ENCODE measurements at places on chromosomes 5 and 9.

DNA sequence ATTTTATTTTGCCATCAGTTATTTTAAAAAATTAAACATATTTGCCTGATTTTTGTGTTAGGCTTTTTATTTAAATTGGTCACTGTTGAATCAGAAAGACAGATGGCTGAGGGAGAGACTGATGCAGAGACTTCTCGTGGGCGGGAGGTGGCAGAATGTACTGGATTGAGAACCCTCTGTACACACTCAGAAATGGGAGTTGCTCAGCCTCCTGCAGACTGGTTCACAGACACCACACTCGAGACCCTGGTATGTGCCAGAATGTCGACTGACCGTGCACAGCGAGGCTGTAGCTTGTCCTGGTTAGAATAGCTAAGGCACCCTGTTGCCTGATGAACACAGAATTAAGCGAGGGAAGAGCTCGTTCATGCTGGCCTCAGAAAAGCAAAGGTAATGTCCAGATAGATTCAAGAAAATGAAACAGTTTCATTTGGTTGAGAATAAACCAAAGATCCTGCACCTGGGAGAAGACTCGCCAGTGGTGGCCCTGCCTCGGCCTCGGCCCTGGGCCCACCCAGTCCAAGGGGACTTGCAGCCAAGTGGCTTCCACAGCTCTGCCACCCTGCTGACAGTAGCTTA is 71.3 kb upstream of the OTULINL start:
- DNase-seq = no peak

GRCh38 chr9:89670801-89671434 is 66.1 kb downstream of the GADD45G start:
- DNase-seq = no peak

DNA sequence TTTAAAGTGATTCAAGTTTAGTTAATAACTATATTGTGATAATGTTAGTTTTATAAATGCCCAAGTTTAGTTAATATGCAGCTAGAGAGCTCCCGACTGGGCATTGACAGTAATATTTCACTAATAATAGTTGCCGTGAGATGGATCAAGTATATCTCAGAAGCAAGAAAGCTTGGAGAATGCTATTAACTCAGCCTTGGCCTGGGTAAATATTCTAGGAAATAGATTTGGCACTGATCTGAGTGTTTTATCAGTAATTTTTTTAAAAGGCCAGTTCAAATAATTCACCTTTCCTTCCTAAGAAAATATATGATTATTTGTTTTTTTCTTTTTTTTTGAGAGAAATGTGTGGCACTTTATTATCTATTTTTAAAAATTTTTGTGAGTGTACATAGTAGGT is 305.3 kb downstream of the CSNK1G3 start:
- no peak for DNase-seq

DNA sequence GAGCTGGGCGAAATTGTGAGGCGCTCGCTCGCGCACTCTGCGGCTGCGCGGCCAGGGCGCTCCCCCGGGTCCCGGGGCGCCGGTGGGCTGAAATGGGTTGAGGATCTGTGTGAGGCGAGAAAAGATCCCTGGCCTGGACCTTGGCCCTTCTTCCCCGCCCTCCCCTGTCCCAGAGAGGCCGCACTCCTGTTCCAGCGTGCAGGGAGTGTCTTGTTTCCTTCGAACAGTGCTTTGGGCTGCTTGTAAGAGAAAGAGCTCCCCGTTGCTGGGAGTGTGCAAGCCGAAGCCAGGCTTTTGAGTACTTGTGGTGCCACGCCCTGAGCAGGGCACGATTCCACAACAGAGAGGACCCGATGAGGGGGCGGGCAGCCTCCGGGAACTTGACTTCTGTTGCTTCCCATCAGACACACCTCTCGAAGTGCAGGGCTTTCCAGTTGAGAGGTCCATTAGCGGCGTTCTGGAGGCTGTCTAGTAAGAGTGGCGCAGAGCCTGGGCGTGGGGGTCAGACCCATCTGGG is 535 bp downstream of the DOLPP1 start:
- DNase-seq = no peak

DNA sequence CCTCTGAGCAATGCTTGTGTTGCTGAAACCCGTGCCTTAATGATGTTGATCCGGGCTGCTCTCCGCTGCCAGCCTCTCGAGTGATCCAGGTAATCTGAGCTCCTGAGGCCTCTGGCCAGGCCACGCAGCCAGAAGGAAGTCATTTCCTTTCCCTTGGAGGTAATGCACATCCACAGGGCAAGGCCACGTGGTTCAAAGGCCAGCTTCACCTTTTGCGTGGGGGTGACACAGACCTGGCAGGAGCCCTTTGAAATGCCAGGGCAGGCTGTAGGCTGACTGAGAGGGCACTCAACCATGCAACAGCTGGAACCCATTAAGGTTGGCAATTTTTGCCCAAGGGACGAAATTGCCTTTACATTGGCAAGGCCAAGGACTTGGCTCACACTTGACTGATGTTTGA is 80.4 kb downstream of the LIX1 start:
- no peak for DNase-seq

DNA sequence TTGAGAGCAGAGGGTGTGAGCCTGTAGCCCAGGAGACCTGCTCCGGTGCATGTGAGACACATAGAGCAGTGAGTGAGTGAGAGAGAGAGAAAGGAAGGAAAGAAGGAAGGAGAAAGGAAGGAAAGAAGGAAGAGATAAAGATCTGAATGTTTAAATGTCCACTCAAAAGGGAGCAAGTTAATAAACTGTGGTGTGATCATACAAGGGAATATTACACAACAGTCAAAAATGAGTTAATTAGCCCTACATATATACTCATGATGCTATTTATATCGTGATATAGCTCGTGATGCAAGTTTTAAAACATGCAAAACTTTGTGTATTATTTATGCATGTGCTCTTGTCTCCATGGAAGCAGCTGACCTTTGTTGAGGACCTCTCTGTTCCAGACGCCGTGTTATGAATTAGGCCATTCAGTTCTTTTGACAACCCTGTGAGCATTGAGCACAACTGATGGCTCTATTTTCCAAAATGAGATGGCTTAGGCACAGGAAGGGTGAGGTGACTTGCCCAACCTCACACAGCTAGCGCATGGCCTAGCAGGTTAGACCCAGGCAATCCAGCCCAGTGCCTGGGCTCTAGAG is 70.6 kb downstream of the HMCN2 start:
- no peak for DNase-seq

GRCh38 chr5:64884541-64884940 is 115.8 kb downstream of the CWC27 start:
- no peak for DNase-seq

DNA sequence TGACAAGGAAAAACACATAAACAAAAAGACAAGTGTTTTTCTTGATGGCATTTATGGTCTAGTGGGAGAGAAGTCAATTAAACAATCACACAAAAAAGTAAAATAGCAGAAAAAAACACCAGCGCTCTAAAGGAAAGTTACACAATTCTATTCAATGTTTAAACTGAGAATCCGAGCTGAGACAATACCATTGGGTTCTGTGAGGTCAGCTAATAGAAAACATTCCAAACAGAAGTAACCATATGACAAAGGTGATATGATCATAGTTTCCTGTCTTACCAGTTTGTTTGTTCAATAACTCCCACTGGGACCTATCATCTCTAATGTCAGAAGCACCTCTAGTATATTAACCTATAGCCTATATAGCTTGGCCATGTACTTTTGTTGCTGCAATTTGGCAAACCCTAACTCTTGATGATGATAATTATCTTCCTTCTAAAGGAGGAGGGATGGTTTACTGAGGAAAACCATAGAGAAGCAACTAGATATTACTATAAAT is 1030.0 kb downstream of the CDH12 start:
- DNase-seq = no peak

- DNase-seq = no peak
Measured at GRCh38 chr9:21683484-21684175, 118.8 kb upstream of the MTAP start.

DNA sequence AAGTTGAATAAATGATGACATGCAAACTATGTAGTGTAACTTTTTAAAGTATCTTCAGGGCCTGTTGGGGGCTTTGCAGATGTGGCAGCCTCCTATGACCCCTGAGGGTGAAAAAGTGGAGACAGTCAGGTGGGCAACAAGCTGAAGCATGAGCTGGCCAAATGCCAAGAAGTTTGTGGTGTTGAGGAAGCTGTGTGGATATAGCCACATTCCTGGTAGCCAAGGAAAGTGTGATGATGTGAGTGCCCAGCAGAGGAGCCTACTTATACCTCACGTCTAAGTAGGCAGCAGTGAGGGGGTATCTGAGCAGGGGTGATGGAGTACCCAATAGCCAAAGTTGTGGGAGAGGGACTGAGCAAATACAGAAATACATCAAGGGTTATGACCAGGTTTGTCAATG is 621.2 kb upstream of the CDH6 start:
- no peak for DNase-seq

DNA sequence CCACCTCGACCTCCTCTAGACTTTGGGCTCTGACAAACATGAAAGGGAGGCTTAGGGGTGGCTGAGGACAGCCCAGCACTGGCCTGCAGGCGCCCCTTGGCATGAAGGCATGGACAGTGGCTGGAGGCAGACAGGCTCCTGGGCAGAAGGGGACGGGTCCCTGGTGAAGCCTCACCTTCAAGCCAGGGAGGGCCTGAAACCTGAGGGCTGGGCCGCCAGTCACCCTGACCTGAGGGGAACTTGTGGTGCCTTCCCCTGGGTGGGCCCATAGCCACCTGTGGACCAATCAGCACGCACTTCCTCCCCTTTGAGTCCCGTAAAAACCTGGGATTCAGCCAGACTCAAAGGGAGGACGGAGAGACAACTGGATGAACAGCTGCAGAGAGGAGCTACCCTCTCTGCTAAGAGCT is 90.4 kb upstream of the PUM3 start:
- no peak for DNase-seq

GRCh38 chr5:138985256-138985655 is 110.1 kb upstream of the LRRTM2 start:
- no peak for DNase-seq

GRCh38 chr5:119404033-119404432 is 48.2 kb downstream of the TNFAIP8 start:
- DNase-seq = no peak

DNA sequence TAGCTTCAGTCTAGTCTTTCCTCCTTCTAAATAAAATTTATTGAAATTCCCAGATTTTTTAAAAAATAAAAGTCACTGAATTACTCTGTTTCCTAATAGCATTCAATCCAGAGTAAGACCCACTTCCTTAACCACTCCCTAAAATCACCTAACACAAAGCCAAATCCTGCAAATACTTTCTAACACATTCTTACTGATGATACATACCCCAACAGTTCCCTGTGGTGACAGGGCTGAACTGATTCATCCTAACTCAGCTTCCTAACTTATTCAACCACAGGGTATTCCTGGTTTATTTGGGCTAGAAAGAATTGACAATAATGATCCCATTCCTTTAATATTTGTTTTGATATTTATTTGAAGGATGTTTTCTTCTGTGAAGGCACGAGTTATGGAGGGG is 40.7 kb upstream of the ZNF300 start:
- no peak for DNase-seq

DNA sequence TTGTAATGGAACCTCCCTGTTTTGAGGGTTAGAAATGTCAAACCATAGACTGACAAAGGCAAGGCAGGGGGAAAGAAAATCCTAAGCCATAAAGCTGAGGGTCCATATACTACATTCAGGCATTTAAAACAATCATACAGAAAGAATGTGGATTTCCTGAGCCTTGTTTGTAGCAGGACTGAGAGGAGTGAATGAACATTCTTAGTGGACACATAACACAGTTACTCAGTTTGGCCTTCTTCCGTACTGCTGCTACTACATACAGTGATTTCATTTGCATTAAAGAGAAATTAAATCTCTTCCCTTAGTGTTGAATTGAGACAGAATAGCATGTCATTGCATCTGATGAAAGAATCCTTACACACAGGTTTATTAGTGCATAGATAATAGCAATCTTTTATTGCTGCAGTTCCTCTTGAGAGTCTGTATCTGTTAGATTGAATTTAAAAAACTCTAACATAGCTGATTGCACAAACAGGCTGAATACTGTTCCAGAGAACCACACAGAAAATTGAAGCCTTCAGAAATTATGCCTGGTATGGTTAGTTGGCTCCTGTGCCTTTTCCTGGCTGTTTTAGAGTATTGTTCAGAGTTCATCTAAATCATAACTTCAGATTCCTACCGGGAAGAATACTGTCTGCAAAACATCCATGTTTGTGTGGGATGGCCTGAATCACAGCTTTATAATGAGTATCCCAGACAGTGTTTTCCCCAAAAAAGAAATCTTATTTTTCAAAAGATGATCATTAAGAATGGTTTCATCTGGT is 2.0 kb upstream of the MTX3 start:
- DNase-seq = no peak

DNA sequence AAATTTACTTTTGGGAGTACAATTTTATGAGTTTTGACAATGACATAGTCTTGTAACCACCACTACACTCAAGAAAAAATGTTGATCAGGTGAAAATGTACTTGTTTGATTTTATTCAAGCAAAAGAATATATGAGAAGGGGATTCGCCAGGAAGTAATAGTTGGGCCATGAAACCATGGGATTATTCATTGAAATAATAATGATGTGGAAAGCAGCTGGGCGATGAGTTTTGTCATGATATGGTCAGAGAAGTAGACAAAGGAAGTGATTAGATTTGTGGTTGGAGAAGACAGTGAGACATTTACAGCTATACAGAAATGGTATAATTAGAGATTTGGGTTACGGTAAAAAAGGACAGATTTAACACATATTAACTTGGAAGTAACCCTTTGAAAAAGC is 11.2 kb downstream of the HMGCR start:
- DNase-seq = no peak

DNA sequence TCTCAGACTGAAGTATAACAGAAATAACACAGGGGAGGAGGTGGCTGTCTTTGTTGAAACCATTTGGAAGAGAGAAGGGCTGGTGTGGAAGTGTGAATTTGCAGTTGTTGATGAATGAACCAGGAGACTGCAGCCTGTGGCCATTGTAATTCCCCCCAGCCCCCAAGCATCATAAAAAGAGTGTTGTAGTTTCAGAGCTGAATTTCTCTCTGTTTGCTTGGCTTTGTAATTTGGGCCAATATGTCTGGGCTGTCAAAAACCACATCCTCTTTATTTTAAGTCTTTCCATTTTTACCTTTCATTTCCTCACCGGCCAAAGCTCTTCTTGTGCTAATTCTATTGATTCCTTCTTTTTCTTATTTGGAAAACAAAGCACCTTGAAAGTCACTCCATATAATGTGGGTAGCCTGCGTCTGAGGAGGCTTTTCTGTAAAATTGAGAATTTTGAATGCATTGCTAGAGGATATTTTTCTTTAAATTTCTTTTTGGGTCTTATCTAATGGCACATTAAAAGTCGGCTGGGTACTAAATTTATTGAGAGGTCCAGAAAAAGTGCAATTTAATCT is 383.3 kb downstream of the OSTF1 start:
- no peak for DNase-seq

DNA sequence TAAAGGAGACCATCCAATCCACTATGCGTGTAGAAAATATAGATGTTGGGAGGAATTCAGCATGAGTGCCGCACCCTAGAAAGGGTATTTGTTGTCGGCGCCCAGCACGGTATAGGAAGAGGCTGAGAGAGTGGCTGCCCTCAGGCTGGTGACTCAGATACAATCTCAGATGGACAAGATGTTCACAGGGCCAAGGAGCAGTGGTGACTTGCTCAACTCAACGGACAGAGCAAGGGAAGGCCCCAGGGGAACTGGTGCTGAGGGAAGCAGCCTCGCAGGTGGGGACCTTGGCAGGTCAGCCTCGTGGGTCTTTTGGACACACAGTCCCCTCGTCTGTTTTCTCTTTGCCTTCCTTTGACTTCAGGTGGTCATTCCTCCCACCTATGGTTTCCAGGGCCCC is 28.0 kb upstream of the IRX2 start:
- DNase-seq = no peak

GRCh38 chr5:119395080-119395836 is 39.4 kb downstream of the TNFAIP8 start:
- no peak for DNase-seq
